ENCODE measurements at places on chromosomes 7 and 10.

DNA sequence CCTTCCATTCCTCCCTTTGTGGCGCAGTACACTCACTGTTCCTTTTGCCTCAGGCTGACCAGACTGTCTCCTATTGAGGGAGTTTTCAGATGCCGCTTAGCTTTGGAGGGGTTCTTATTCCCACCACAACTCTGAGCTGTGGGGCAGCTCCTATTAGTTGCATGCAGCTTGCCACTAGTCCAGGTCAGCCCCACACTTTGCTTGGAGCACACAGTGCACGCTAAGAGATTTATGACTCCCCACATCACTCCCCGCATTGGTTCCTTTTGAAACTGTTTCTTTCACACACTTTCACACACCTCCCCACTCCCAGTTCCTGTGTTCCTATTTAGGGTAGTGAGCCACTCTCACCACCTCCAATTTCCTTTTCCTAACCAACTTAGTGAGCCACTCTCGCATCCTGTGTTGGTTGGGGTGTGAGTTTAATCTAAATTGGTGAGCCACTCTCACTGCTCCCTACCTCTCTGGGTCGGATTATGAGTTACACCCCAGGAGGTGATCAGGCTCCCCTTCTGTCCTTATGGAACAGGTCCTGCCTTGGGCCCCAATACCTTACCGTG is 10.4 kb upstream of the ZNF485 start:
- no peak for DNase-seq

DNA sequence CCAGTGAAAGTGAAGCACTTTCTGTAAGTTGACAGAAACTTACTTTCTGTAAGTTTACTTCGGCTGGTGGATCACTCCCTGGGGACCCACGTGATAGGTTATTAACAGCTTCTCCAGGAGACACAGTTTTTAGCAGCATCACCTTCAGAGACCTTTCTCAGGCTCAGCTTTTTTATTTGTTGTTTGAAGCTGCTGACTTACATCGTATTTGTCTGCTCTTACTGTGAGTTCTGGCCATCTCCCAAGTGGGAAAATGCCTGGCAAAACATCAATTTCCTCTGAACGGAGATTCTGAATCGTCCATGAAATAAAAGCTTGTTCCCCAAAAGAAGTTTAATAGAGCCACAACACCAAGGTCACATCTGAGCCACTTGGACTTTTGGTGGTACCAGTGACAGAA is 178.7 kb upstream of the PODXL start:
- DNase-seq: no peak

GRCh38 chr10:97542169-97543024 is 30.2 kb upstream of the ANKRD2 start:
- DNase-seq: peak; percentile 46

- DNase-seq: no peak
Measured at GRCh38 chr10:113953505-113954272, 90.0 kb upstream of the ADRB1 start.

GRCh38 chr10:28169525-28169924 is 133.3 kb downstream of the MPP7 start:
- DNase-seq: no peak

- peak; percentile 1 for DNase-seq
Measured at GRCh38 chr7:77537778-77538280, 734 bp downstream of the PTPN12 start.

DNA sequence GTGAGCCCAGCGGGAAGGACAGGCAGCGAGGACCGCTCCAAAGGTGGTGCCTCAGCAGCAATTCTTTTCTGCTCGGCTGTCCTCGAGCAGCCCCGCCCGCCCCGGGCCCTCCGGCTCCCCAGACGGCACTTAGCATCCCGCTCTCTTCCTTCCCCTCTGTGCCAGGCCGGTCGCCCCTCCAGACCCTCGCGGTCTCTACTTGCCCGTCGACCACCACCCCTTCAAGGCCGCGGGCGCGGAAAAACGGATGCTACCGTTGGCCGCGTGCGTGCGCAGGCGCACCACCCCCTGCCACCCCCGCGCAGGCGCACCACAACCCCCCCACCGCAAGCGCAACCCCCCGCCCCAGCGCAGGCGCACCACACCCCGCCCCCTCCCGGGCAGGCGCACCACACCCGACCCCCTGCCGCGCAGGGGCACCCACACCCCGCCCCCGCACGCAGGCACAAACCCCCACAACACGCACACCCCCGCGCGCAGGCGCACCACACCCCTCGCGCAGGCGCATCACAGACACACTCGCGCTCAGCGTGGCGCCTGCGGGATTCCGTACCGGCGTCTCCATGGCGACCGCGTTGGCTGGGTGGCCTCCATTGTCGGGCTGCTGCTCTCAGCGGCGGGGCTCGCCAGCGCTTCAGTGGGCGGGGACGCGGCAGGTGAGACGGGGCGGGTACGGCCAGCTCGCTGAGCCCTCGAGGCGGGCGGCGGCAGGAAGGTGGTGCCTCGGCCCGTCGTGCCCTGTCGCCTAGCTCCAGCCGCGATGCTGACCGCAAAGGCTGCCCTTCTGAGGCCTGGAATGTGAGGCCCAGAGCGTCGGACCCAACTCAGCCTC is at the start of gene LRRC27:
TSS of gene LRRC27 (plus strand) at position 593 of the 832 bp plus-strand sequence. CDS start 1,332 bp downstream, outside the sequence.
- DNase-seq: peak; percentile 99

- DNase-seq: no peak
Measured at GRCh38 chr10:25048450-25048849, 32.0 kb downstream of the THNSL1 start.

DNA sequence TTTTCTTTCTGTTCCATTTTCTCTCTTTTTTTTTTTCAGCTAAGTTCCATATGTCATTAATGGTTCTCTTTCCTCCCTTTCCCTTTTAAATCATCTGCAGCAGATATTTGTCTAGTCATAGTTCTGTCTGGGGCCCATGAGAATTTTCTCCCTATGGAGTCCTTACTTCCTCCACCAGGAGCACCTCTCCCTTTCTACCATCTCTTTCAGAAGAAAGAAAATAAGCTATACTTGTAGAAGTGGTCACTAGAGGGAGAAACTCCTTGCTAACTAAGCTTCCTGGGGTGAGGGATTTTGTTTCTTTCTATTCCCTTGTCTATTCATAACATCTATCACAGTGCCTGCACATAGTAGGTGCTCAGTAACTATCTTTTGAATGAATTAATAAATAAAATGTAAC is 230.2 kb upstream of the HPS1 start:
- DNase-seq: no peak

- no peak for DNase-seq
Measured at GRCh38 chr10:71474702-71475242, 78.1 kb downstream of the CDH23 start.

- no peak for DNase-seq
Measured at GRCh38 chr7:79781716-79782115, 328.2 kb upstream of the MAGI2 start.

Data from activated CD4-positive, alpha-beta T cell treated with anti-CD3 and anti-CD28 coated beads, Interleukin-2, amount 50 U/mL, for 24 hours (primary cell).